ENCODE measurements at places on chromosomes 6 and 20. TPM values are rescaled to one million over a fixed set of nuclear protein-coding genes. Genes with fewer than 3 reads are reported as not detected.

Gene CCDC170
- not detected for total RNA-seq

GRCh38 chr6:27836141-27836782, 75.9 kb downstream of the OR2B2 start:
- DNase-seq = no peak

Gene SRSF12
- total RNA-seq = not detected

- DNase-seq = no peak
Measured at GRCh38 chr6:4403828-4404227, 268.5 kb upstream of the ECI2 start.

Gene ETV7
- 13.4 TPM for total RNA-seq

DNA sequence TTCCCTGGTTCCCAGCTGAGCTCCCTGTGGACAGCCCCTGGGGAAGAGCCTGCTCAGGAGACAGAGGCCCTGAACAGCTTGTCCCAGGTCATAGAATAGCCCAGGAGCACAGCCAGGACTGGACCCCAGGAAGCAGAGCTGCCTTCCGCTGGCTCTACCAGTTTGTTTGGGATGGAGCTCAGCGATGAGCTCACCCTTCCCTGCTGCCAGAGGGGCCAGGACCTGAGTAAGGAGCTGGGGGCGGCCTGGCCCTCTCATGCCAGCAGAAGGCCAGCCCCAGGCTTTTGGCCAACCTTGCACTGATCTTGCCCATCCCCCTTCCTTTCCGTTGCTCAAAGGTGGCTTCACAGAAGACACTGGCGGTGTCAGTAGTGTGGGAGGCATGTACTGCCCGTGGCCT, 17.5 kb downstream of the MMP24OS start:
- no peak for DNase-seq

GRCh38 chr20:54355631-54356280, 119.6 kb upstream of the DOK5 start:
- no peak for DNase-seq
